ENCODE measurements at places on chromosomes 11 and 22.

- DNase-seq = no peak
Observed at GRCh38 chr11:125797641-125798040, 9.7 kb downstream of the PATE3 start.

DNA sequence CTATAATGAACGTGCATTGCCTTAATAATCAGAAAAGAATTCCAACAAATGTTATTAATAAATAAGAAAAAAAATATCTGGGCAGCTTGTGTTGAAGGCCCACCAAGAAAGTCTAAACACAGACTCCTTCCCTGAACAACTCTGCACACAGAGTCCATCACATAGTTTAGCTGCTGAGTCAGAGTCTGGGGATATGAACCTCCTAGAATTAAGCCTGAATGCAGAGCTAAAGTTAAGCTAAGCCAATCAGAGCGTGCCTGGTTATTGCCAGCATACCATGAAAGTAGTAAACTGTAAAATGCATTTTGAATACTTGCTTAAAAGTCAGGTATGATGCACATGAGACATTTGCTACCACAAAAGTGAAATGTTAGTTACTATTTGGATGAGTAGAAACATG, 25.6 kb upstream of the TENM4 start:
- no peak for DNase-seq

DNA sequence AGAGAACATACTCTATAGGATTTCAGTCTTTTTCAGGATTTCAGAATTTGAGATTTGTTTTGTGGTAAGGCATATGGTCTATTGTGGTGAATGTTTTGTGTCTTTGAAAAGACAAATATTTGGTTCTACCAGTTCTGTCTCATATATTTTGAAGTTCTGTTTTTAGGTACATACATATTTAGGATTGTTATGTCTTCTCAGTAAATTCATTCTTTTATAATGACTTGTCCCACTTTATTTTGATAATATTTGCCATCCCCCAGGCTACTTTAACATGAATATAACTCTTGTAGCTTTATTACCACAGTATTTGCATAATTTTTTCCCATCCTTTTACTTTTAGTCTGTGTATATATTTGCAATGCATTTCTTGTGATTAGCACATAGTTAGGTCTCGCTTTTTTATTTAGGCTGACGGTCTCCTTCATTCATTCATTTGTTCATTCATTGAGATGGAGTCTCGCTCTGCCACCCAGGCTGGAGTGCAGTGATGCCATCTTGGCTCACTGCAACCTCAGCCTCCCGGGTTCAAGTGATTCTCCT, 32.1 kb downstream of the MTMR3 start:
- DNase-seq = no peak

DNA sequence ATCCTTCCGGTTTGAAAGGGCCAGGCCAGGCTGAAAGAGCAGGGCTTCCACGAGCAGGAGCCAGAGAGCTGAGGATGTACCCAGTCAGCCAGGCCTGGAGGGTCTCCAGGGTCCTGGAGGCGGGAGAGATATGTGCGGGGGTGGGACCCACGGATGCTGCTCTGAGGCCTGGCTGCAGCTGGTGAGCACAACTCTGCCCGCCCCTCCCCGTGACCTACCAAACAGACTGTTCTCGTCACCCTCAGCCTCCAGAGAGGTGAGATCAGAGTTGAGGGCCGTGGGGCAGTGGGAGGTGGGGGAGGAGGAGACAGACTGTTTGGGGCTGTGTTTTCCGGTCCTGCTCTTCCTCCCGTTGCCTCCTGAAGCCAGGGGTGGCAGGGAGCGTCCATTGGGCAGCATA, 42.2 kb downstream of the TRIOBP start:
- DNase-seq = no peak

DNA sequence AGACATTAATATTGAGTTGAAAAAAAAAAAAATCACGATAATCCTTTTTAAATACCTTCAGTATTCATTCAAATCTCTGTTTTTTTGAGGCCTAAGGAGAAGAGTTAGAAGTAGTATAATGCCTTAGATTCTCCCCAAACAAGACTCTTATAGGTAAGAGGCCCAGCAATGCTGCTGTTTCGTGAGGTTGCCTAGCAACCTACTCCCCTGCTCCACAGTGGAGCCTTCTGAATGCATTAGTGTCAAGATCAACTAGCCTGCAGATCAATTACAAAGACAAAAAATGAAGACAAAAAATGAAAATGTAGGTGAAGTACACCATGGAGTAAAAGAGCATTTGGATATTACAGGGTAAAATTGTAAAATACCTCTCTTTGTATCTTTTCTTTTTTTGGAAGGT, 229.8 kb upstream of the LUZP2 start:
- no peak for DNase-seq

- no peak for DNase-seq
Observed at GRCh38 chr11:116582571-116582970, 190.2 kb downstream of the BUD13 start.

- no peak for DNase-seq
Observed at GRCh38 chr22:23305922-23306374, 125.6 kb downstream of the BCR start.

DNA sequence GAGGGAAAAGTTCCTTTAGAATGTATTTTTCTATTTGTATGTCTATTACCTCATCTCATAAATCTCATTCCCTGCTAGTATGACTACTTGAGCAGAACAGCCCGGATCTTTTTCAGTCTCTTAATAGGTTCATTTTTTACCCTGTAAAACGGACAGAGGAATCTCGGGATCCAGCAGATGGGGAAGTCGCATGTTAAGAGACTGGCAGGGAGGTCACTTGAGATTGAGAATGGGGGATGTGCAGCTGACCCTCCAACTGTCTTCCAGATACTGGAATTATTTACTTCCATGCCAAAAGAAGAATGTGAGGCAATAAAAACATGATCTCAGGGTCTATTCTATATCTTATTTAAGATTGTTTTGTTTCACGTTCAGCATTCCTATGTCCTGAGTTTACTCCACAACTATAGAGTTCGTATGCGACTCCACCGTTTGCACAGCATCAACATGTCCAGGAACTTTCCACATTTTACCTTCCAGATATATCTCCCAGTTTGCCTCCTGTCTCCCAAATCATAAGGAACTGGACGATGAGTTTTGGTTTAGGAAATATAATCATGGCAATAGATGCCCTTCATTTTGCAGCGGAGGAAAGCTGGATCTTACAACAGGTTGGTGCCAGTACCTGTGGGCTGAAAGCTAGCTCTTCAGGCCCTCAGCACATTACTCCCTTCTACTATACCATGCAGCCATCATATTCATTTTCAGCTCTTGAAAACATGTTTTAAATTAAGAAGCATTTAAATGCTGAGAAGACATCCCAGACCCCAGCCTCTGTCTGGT, 181.5 kb downstream of the MAML2 start:
- no peak for DNase-seq

- DNase-seq = no peak
Observed at GRCh38 chr11:46345881-46346484, 1.3 kb upstream of the DGKZ start.

GRCh38 chr22:31082606-31083376, 1.7 kb downstream of the SMTN start:
- no peak for DNase-seq

DNA sequence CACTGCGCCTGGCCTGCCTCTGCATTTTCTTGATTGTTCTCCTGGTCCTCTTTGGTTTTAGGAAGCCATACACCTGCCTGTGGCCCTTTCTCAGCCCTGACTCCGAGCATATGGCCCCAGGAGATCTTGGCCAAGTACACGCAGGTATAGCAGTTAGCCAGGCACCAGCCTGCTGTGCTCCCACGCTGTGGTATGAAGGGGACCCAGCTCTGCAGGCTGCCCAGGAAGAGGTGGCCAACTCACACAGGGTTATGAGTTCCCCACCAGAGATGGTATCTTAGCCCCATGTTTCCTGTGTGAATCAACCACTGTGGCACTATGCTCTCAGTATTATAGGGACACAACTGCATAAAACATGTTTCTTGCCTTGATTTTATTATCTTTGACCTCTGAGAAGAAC, 31.1 kb downstream of the SGSM3 start:
- DNase-seq = peak; percentile 76

DNA sequence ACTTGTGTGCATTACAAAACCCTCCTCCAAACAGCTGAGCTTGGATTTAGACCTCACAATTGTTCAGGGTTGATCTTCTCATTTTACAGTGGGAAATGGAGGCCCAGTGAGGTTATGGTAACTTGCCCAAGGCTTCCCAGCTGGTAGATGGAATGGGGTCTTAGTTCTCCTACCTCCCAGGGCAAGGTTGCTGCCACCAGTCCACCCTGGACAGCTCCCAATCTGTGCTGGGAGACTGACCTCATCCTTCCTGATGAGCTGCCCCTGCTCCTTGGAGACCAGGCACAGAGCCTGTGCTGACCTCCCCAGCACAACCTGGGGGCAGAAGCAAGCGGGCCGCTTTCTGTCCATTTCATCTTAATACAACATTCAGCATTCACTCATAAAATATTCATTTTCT, 190.7 kb downstream of the ST3GAL4 start:
- no peak for DNase-seq

- no peak for DNase-seq
Observed at GRCh38 chr11:12248330-12248729, 129.0 kb upstream of the PARVA start.

DNA sequence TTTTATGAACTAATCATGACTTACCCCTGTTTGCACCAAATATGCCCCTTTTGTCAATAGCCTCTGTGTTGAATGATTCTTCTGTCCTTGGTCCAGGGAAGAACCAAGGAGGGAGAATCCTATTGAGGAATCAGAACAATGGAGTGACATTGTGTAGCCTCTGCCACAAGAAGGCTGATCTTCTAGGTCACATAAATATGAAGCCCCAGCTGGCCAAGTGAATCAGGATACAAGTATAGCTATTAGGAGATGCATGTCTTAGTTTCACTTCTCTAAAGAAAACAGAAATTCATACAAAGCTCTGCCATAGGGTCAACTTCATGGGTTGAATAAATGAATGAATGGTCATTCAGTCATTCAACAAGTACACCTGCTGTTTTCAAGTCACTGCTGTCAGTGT, 118.2 kb upstream of the BLID start:
- DNase-seq = no peak

DNA sequence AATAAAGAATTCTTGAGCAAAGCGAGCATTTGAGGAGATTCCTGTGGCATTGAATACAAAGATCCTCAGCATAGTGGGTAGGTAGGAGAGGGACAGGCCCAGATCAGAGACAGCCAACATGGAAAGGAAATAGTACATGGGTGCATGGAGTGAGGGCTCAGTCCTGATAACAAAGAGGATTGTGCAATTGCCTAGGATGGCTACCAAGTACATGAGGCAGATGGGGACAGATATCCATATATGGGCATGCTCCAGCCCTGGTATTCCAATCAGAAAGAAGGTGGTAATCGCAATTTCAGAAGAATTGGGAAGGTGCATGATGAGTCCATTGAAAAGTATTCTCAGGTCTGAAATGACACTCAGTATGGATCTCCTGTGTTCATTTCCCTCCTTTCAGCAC, 8.6 kb downstream of the OR51T1 start:
- DNase-seq = no peak

DNA sequence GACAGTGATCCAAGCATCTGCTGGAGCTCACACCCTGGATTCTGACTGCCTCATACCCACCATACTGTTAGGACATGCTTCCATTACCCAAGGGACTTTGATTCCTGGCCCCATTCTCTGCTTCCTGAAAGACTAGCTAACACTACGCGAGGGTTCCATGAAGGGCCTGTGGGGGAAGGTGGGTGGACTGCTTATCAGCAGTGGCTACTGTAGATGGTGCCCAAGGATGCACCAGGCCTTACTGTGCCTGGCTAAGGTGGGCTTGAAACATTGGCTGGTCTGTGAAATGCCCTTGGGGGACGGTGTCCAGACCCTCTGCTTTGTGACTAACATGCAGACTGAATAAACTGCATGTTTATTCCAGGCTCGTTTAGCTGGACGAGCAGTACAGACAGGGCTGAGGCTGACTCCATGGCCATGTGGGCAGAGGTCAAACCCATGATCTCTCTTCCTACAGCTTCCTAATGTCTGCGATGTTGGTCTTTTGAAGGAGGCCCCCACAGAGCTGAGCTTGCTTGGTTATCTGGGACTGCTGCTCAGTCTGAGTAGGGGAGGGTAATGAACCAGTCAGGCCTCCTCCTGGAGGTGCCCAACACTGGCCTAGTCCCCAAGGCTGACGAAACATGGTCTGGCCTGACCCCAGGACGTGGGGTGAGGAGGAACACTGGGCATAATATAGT, 48.3 kb upstream of the PHOX2A start:
- no peak for DNase-seq

GRCh38 chr11:646214-646613, 9.1 kb downstream of the DRD4 start:
- DNase-seq = no peak

DNA sequence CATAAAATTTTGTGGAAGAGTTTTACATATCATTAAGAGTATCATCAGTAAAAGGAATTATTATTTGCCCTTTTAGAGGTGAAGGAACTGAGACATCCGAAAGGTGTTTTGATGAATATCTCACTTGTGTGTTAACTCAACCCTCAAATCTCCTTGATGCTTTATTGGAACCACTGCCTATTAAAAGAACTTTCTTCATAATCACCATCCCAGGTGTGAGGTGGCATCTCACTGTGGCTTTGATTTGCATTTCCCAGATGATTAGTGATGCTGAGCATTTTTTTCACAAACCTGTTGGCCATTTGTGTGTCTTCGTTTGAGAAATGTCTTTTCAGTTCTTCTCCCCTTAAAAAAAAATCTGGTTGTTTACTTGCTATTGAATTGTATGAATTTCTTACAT, 134.0 kb upstream of the SYN3 start:
- no peak for DNase-seq

DNA sequence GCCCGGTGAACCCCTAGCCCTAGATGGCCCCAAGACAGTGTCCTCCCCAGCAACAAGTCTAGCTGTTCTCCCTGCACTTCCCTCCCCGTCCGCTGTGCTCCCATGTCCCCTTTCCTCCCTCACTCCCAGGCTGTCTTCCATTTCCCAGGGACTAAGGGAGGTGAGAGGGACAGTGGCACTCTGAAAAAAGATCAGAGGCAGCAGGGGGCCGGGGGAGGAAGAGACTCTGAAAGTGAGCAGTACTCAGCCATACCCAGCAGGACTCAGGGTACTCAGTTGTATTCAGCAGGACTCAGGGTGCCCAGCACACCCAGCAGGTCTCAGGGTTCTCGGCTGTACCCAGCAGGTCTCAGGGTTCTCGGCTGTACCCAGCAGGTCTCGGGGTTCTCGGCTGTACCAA, 48.4 kb upstream of the THY1 start:
- no peak for DNase-seq

GRCh38 chr22:47901911-47902310, 1139.5 kb downstream of the TBC1D22A start:
- no peak for DNase-seq

DNA sequence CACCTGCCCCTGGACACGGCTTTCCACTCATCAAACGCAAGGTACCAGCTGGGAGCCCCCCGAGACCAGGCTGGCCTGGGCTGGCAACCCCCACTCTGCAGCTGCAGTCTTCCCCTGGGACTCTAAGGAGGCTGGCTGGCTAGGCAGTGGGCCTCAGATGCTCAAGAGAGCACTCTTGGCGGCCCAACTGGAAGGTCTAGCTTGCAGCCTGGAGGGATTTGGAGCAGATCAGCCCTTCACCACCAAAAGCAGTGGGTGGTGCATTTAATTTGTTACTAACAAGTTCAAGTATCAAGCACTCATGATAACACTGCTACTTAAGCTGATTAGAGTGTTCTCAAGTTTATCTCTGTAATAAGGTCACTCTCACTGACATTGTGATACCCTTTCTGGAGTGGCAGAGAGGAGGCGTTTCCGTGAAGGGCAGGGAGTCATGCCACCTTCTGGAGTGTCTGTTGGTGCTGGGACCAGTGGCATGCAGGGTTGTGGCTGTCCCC, 21.5 kb downstream of the C22orf23 start:
- DNase-seq = no peak
